ENCODE measurements at places on chromosomes 3 and 15.

GRCh38 chr3:15635121-15635661, 33.6 kb downstream of the BTD start:
- no peak for DNase-seq

- DNase-seq, result no peak
Measured at GRCh38 chr15:68126396-68126795, 72.3 kb downstream of the PIAS1 start.

DNA sequence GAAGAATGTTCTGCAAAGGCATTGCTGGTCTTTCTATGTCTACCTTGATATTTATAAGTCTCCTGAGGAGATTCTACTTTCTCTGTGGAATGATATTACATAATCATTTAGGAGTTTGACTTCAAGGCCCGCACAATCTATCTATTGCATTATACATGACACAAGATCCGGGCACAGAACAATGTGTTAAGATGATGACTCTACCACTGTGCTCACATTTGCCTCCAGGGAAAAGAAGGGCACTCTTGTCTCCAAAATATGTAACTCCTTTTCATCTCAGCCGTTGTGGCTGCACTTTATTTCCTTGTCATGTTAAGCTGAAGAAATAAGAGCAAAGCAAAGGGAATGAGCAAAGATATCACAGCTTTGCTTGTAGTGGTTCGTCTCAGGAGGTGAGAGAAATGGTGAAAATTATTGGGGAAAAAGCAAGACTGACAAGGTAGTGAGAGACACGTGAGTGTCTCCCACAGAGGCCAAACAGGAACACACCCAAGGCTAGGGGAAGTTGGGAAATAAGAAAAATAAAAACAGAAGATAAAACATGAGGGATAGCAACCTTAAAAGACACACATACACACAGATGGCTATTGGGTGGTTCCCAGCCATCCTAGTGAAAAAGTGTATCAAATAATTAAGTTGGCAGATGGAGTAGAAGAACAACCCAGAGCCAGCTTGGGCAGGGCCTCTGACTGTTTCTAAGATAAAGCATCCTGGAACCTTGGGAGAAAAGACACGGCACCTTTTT, 184.3 kb downstream of the P3H2 start:
- DNase-seq, result no peak

- DNase-seq, result no peak
Measured at GRCh38 chr3:140031170-140031569, 96.2 kb downstream of the CLSTN2 start.

GRCh38 chr3:150545419-150546225, 674 bp downstream of the SERP1 start:
- DNase-seq, result no peak

GRCh38 chr15:99509686-99510461, 55.9 kb upstream of the MEF2A start:
- DNase-seq, result no peak

DNA sequence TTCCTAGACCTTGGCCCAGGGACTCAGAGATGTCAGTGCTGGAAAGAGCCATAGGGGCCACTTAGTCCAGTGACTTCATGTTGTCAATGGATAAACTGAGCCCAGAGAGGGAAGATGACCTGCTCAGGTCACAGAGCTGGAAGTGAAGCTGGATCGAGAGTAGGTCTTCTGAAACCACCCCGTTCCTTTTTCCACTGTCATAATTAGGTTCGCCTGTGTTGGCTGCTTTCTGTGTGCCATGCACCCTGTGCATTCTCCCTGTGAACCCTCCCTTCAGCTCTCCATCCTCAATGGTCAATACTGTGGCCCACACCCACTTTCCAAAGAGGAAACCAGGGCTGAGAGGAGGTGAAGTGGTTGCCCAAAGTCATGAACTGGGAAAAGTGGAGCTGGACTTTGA, 74.8 kb downstream of the CCR1 start:
- DNase-seq, result no peak

DNA sequence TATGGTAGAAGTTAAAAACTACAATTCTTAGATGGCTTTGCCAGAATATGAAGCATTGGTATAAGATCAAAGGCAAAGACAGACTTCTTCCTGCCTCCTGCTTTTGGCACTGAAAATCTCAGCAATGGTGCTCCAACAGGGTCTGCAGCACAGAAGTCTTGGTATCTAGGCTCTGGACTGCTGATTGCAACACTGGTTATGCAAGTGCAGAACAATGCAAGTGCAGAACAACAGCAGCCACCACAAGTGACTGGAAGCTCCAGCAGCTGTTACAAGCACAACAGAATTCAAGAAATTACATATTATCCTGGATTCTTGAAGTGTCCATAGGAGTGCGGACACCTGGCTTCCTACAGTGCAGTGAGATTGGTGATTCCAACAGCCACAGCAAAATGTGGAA, 33.7 kb downstream of the ZBTB20 start:
- DNase-seq, result no peak

- DNase-seq, result no peak
Measured at GRCh38 chr15:39235084-39235795, 345.6 kb upstream of the THBS1 start.

DNA sequence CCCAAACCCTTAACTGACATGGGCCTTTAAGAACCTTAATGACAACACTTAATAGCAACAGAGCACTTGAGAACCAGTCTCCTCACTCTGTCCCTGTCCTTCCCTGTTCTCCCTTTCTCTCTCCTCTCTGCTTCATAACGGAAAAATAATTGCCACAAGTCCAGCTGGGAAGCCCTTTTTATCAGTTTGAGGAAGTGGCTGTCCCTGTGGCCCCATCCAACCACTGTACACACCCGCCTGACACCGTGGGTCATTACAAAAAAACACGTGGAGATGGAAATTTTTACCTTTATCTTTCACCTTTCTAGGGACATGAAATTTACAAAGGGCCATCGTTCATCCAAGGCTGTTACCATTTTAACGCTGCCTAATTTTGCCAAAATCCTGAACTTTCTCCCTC, 49.9 kb downstream of the PGPEP1L start:
- no peak for DNase-seq

- DNase-seq, result no peak
Measured at GRCh38 chr15:51133140-51133765, 38.5 kb upstream of the TNFAIP8L3 start.

DNA sequence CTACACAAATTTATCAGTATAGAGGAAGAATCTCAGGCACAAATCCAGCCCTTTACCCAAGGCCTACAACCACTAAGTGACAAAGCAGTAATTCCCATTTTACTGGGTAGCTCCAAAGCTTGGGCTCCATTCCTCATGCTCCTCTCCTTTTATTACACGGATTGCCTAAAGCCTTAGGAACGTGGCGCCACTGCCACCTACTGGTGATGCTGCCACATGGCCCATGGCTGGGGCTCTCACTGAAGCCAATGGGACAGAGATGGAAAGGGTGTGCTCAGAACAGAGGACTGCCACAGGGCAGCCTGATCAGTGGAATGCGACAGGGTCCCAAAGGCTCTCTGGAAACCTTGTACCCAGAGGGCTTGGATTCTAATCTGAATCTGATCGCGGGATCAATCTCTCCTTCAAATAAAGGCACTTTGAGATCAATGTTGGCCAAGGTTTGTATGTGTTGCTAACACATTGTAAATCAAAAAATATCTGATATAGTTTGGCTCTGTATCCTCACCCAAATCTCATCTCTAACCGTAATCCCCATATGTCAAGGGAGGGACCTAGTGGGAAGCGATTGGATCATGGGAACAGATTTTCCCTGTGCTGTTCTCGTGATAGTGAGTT, 33.5 kb upstream of the LYZL4 start:
- DNase-seq, result peak; percentile 71

- peak; percentile 8 for DNase-seq
Measured at GRCh38 chr3:129343643-129344360, 65.1 kb downstream of the HMCES start.

DNA sequence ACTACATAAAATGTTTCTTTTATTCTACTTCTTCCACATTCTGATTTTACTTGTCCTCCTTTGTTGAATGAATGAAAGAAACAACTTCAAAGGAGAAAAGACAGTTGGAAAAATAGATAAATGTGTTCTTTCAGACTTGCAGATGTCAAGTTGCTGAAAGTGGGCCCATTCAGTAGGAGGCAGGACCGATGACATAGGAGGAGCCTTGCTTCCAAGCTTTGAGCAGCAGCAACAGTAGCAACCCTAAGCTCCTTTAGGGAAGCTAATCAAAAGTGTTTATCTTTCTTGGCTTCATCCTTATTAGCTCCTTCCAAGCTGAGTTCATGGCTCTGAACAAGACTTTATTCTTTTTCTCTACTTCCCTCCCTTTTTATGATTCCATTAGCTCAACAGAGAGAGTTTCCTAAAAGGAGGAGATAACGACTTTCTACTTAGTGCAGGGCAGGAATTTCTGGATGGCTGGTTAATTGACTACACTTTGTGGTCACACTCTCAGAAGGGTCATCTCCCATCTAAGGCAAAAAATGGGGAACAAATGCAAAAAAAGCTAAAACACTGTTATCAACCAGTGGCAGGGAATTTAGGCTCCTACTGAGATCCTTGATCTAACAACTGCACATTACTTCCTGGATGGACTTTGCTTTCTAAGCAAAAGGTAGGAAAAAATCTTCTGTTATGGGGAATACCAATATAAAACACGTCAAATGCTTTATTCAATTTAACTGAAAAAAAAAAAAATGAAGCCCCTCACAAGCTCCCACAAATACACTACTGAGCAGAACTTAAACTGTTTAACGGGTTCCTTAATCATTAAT, 4.8 kb downstream of the MORC1 start:
- DNase-seq, result no peak

DNA sequence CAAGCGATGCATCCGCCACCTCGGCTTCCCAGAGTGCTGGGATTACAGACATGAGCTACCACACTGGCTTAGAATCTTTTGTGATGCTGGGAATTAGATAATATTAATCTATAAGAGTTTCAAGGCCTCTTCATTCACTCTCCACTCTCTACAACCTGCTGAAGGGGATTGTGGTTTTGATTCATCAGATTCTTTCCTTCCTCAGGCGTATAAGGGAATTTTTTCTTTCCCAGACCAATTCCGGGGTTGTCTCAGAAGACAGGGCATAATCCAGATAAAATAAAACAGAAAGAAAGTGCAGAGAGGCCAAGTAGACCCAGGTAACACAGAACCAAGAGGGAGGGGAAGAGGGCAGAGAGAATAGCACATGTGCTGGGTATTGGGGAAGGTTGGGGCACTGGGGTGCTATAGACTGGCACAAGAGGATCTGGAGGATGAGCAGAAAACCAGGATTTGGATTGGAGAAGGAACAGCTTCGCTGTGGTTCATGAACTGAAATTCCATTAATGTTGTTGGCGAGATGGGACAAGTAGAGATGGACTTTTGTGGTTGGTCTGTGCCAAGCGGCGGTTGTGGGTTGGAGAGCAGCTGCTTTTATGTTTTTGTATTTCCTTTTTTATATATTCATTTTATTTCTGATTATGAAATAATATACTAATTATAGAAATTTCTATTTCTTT, 12.8 kb downstream of the ARL6IP5 start:
- no peak for DNase-seq

GRCh38 chr3:161500068-161500796, 3.6 kb downstream of the OTOL1 start:
- DNase-seq, result no peak

GRCh38 chr15:75729326-75730069, 16.9 kb upstream of the CSPG4 start:
- DNase-seq, result no peak

GRCh38 chr3:38105525-38105924, 31.4 kb downstream of the ACAA1 start:
- DNase-seq, result no peak

DNA sequence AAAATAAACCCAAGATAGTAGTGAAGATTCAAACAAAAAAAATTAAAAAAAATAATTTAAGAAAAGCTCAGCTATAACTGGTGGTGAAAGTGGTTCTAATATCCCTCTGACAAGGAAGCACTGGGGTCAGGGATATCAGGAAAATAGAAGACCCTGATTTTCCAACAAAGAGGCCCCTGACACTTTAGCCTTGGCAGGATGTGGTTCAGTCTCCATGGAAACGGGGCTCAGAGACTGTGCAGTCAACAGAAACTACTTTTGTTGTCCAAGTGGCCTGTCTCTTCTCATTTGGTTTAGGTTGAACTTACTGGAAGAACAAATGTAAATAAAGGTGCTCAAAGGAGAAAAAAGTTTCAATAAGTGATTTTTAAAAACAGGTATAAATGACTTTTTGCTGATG, 27.2 kb downstream of the INTS14 start:
- DNase-seq, result peak; percentile 14

DNA sequence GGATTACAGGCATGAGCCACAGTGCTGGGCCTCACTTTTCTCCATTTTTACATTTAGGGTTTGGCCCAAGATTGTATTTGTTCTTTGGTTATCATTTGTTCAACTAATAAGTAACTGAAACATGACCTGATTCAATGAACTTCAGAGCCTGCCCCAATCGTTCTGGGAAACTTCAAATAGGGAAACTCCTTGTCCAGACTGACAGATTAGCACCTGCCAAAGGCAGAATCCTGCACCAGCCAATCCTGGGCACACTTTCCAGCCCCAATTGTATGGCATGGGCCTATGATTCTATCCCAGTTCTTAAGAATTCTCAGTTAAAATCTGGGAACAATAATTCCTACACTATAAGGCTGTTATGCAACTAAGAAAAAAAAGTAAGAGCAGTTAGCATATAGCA, 18.3 kb upstream of the RAB43 start:
- no peak for DNase-seq

DNA sequence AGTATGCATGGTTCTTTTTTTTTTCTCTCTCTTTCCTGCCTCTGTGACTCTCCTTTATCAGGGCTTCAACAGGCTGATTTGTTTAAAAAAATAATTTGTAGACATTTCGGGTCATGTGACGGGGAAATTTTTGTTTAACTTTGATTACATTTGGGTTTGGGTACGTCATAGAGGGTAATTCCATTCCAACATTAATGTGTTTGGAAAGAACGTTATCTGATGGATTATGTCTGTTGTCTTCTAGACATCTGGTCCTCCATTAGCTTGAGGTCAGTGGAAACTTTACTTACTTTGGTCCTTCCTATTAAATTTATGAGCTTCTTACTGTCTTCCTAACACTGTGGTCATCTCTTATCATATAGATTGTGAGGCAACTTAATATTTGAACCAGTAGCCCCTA, 80.9 kb downstream of the STT3B start:
- no peak for DNase-seq

DNA sequence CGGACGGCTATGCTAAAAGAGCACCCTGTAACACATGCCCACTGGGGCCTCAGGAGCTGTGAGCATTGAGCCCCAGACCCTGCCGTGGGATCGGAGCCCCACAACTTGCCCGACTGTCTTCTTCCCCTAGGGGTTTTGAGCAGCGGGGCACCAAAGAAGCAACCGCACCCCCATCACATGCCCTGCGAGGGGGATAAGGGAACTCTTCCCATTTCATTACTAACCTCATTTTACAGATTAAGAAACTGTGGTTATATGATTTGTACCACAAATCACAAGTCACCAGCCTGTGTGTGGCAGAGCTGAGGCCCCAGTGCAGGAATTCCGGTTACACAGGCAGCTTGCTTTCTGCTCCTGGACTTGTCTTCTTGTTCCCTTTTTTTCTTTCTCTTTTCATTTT, 86.2 kb downstream of the CD47 start:
- no peak for DNase-seq

DNA sequence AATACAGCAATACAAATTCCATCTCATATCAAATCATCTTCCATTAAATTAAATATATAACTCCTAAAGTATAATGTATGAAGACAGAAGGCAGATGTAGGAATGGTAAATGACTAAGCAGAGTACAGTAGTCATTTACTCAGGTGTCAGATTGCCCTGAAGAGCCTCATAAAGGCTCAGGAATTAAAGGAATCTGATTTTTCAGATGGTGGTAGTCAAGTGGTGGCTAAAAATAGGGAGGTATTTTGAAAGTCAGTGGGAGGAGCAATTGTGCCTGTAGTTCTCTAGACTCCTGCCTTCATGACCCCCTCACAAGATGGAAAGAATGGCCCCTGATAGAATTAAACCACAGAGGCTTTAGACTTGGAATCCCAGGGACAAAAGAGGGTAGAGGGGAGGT, 142.7 kb upstream of the SYNPR start:
- no peak for DNase-seq
